ENCODE measurements at places on chromosomes 1 and 21.
A peak's percentile ranks its signal among the peaks of the same experiment; 100 is the strongest.

GRCh38 chr1:154864189-154864975, 5.7 kb downstream of the KCNN3 start:
- no peak for DNase-seq

- no peak for DNase-seq
Observed at GRCh38 chr1:204041803-204042505, 31.0 kb upstream of the SOX13 start.

DNA sequence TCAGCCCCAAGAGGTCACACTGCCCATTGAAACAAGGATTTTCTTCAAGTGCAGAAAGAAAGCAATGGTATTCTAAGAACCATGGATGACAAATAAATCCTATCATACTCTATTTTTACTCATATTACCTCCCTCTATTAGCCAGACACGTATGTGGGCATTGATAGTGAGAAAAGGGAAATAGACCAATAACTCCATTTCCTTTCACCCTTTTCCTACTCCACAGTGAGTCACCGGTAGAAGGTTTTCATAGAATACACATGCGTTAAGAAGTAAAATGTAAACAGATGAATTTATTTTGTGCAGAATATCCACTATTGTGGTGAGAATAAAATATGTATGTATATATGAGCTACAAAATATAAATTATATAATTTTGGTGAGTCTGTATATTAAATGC, 568.9 kb upstream of the ADGRL4 start:
- DNase-seq: no peak

- DNase-seq: no peak
Observed at GRCh38 chr21:41065539-41065938, 102.4 kb upstream of the BACE2 start.

- no peak for DNase-seq
Observed at GRCh38 chr21:28771790-28772501, 220.7 kb downstream of the LTN1 start.

DNA sequence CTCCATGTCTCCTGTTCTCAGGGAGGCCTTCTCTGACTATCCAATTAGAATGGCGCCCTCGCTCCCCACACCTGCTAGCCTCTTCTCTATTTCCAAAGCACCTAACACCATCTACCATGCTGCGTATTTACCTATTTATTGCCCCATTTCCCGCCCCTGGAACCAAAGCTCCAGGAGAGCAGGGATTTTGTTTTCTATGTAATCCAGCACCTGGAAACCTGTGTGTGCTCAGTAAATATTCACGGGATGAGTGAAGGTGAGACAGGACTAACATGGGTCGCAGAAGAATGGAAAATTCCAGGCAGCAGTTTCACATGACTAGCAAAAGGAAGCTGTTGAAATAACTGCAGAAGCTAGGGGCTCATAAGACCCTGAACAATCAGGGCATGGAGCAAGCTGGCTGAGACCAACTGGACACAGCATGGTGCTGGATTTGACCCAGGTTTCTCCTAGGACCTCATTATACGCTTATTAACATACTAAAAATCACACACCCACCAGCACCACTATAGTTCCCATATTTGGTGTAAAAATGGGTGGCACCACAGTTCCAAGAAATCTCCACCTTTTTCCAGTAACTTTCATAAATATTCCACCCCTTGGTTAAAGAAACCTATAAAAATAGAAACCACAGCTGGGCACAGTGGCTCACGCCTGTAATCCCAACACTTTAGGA, 15.1 kb upstream of the TENT5B start:
- no peak for DNase-seq

GRCh38 chr1:186183970-186184628, 191.0 kb downstream of the TPR start:
- no peak for DNase-seq

DNA sequence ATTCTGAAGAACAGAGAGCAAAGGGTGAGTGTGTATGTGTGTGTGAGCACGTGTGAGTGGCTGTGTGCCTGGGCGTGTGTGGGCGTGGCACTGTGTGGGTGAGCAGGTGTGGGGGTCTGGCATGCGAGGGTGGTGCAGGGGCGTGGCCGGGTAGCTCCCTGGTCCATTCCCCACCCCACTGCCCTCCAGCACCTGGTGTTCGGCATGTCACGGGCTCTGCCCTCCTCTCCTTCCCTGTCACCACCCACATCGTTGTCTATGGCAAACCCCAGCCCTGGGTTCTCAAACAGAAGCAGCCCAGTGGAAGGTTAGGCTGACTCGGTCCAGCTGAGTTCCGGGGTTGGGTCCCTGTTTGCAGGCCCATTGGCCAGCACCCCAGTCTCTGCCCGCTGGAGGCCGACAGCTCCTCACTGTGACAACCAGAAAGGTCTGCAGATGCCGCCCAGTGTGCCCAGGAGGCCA, 39.8 kb downstream of the UBE2G2 start:
- DNase-seq: no peak

DNA sequence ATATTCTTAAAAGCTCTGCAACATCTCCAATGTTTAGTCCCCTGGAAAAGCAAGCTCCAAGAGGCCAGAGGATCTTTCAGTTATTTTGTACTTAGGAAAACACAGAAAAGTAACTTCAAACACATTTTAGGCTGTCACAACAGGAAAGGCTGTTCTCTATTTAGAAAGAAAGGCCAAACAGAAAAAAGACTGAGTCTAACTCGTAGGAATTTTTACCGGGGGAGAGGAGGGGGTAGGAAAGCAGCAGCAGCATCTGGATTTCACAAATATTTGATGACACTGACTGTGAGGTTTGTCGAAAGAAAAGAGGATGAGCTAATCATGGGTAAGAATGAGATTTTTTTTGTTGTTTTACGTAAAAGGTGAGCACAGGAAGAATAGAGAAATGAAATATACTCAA, 107.1 kb downstream of the EIF4G3 start:
- DNase-seq: no peak

GRCh38 chr1:170145770-170146676, at the start of gene NTMT2:
NTMT2 (plus strand) TSS chr1:170145959; CDS start chr1:170146108, 149 bp downstream.
- peak; percentile 42 for DNase-seq

DNA sequence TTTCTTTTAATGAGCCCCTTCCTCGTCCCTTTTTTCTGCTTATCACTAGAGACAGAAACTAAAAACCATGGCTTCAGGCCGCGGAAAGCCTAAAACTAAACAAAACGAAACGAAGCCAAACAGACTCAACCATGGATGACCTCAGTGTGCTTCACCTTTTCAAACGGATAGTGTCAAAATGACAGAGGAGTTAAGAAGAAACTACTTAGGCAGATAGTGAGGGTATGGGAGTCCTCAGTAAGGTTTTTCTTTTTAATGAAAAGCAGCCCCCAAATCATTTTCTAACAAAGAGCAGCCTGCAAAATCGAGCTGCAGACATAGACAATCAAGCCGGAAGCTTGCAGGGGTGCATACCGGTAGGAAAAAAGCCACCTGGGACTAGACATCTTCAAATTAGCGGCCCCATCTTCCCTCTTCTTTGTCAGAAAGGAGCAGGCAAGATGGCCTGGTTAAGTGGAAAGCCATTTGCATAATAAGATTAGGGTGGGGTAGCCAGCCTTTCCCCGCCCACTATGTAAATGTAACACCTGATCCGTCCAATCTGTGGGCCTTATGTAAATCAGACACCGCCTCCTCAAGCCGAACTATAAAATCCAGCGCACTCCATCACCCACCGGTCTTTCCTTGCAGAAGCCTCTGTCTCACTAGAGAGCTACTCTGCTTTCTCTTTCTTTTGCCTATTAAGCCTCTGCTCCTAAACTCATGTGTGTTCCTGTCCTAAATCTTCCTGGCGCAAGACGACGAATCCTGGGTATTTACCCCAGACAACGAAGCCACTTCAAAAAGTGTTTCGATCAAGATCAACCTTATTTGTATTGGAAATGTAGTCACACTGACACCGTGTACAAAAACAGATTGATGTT, 6.2 kb upstream of the ERO1B start:
- peak; percentile 49 for DNase-seq

- DNase-seq: no peak
Observed at GRCh38 chr1:162627662-162628296, 4.5 kb upstream of the DDR2 start.

DNA sequence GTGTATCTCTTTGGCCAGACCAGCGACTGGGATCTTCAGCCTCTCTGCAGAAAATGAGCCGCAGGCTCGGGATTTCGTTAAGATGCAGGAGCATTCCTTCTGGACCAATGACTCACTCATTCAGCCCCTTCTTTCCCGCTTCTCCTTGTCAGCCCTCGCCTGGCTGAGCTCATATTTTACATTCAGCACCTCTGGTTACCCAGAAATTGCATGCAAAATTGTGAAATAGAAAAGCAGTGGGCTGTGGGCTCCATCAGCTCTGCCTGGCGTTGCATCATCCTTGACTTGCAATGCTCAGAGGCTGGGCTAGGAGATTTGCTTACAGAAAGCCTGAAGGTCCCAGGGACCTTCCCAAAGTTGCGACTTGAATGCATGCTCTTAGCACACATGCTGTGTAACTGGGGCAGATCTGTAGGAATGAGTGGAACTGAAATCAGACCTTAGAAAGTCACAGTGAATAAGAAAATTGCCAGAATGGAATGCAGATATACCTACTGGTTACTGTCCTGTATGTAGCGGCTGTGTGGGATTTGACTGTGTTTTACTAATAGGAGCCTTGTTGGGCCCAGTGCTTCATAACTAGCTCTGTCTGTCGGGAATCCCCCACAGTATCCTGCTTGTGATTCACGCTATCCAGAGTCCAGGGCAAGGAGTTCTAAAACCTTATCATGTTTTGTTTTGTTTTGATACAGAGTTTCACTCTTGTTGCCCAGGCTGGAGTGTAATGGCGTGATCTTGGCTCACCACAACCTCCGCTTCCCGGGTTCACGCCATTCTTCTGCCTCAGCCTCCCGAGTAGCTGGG, 444.8 kb downstream of the KIF26B start:
- DNase-seq: no peak

- no peak for DNase-seq
Observed at GRCh38 chr1:78854556-78854955, 152.0 kb downstream of the ADGRL4 start.

- DNase-seq: no peak
Observed at GRCh38 chr1:35657851-35658250, 16.5 kb upstream of the PSMB2 start.

DNA sequence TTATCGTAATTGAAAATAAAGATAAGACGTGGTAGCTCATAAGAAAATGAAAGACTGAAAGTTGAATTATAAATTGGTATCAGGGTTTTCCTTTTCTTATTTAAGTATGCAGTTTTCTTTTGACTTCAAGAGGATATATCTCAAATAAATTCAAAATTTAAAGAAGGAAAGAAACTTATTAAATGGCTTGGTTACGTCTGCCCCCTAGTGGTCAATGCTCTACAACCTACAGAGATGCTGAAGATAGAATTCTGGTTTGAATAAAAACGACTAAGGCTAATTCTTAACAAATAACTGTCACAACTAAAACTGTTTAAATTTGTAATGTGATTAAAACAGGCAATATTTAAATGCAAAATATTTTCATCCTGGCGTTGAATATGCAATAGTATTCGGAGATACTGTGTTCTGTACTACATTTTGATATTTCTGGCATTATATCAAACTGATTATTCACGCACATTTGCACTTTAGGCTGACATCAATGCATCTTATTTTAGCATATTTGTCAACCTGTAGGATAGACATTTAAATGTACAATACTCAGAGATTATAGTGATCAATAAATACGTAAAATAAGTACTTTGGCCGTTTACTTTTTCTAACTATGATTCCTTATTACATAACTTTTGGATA, 26.8 kb downstream of the IFI44 start:
- DNase-seq: peak; percentile 51
